ENCODE measurements at places on chromosomes 13 and 19.

GRCh38 chr13:40271931-40272775, 394.3 kb downstream of the FOXO1 start:
- peak; percentile 13 for DNase-seq

GRCh38 chr13:32707471-32707870, 121.2 kb downstream of the PDS5B start:
- no peak for DNase-seq

GRCh38 chr13:27432611-27433210, 8.3 kb downstream of the GTF3A start:
- no peak for DNase-seq

GRCh38 chr13:37645181-37645740, 46.7 kb upstream of the POSTN start:
- peak; percentile 17 for DNase-seq

- peak; percentile 26 for DNase-seq
Measured at GRCh38 chr19:46546194-46546896, 50.7 kb upstream of the PNMA8B start.

DNA sequence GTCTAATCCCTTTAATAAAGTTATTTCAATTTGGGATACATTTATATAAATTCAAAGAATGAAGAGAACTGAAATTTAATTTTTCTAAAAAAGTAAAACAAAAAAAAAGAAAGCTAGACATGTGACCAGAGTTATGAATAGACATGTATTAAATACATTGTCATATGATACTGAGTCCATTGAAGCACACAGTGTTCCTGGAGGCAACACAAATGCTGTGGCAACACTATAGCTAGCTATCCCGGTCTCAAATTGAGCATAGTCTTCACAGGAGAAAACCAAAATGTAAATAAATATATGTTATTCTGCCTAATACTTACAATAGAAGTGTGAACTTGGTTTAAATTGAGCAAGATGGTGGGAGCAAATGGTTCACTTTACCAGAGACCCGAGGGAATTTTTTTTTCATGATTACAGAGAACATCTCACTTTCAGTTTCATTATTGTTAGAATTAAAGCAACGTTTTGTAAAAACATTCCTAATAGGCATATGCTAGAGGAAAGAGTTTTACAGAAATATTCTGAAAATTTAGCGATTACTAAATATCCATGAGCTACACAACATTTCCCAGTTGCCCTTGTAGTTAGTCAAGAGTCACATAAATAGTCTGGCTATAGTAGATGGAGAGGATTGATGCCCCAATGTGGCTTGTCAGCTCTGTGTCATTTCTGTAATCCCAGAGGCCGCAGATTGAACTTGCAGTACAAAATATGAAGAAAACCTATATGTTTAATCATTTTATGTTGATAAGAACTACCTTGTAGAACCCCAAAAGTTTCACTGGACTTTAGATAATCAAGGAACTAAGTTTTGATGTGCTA, 775.7 kb upstream of the SPRY2 start:
- peak; percentile 10 for DNase-seq

Measured in mesenchymal stem cell (in vitro differentiated cells and primary cell).